Heart left ventricle (tissue), 16 donors: ENCODE measurements at places on chromosomes 13 and 19. TPM values are rescaled to one million over a fixed set of nuclear protein-coding genes. Genes with fewer than 3 reads are reported as not detected.

DNA sequence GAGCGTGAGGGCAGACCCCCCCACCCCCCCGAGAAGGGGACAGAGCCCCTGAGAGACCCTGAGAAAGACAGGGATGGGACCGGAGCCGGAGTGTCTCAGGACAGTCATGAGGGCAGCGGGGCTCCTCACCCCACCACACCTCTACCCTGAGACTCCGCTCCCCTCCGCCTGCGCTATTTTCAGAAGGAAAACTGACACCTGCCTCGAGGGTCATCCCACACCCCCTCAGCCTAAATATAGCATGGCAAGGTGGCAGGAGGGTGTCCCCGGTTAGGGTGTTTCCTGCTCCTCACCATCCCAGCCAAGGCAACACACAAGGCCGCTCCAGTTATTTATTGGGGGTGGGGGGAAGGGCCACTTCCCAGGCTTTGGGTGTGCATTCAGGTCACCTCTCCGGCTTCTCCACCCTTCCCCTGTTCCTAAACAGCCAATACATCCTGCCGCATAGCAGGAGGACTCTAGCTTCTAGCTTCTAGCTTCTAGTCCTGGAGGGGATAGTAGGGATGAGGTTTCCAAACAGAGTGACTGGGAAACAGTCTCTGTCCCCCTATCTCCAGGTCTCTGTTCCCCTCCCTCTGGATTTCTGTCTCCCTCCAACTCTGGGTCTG is 1.4 kb upstream of the NTF4 start:
- DNase-seq: no peak

DNA sequence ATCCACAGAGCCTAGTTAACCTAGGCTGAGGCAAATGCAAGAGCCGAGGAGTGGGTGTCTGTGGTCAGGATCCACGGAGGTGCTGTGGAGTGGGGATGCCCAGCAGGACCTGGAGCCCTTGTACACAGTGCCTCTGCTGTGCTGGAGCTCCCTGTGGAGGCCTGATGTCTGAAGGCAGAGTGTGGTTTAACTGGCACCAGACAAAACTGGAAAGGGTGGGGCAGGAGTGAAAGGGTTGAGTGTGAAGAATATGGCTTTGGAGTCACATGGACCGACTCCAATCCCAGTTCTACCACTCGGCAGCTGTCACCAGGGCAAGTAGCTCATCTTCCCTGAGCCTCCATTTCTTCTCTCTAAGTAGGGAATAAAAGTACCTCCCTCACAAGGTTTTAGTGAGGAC is 60.3 kb upstream of the GPR12 start:
- DNase-seq: no peak

DNA sequence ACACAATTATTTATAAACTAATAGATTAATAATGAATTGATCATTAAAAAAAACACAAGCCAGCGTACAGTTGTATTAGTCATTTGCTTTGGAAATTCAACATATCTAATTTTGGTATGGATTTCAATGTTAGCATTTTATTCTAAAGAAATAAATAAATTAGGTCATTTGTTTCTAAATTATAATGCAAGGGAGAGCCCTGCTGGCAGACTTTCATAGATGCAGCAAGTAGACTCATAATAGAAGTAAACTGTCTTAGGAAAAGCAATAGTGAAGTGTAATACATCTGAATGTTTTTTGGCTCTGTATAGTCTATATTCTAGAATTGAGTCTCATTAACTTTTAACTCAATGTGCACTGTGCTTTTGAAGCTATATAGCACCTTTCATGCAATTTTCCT is 982.4 kb upstream of the MIR17HG start:
- DNase-seq: no peak

Gene SIGLEC5
- 0.15 TPM for polyA plus RNA-seq

DNA sequence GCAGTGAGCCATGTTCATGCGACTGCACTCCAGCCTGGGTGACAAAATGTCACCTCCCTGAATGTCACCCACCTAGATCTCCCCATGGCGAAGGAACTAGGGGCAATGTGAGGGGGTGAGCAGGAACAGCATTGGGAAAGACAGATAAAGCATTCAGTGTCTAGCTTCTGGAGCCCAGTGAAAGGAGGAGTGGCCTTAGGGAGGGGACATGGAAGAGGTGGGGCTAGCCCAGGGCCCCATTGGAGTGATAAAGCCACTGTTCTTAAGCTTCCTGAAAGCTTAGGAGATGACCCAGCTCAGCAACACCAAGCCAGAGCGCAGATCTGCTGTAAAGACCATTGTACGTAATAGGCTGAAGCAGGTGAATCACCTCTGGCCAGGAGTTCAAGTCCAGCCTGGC is 13.0 kb upstream of the KCNN1 start:
- no peak for DNase-seq

Gene ZNF837
- polyA plus RNA-seq: 0.57 TPM

DNA sequence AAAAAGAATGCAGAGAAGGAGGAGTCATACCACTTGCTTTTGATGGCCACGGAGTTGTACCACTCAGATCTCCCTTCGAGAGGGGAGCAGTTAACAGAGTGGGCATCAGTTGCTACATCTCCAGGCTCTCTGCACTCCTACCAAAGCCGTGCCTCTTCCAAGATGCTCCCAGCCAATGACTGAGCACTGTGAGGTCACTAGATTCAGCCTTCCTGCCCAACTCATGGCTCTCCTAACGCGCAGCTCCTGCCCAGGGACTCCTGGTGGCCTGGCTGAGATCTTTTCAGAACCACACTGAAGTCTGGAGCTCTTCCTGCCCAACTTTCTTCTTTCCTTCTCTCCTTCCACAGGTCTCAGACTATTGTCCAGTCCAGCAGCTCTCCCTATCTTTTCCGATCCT is 66.7 kb downstream of the LHFPL6 start:
- no peak for DNase-seq
